ENCODE measurements at places on chromosomes 7 and 10.

- peaks cover under 1% of the 10 kb centered on the region for H3K4me1 ChIP-seq
- no peak for DNase-seq
Measured at GRCh38 chr7:2792856-2793487, 51.1 kb downstream of the GNA12 start.

DNA sequence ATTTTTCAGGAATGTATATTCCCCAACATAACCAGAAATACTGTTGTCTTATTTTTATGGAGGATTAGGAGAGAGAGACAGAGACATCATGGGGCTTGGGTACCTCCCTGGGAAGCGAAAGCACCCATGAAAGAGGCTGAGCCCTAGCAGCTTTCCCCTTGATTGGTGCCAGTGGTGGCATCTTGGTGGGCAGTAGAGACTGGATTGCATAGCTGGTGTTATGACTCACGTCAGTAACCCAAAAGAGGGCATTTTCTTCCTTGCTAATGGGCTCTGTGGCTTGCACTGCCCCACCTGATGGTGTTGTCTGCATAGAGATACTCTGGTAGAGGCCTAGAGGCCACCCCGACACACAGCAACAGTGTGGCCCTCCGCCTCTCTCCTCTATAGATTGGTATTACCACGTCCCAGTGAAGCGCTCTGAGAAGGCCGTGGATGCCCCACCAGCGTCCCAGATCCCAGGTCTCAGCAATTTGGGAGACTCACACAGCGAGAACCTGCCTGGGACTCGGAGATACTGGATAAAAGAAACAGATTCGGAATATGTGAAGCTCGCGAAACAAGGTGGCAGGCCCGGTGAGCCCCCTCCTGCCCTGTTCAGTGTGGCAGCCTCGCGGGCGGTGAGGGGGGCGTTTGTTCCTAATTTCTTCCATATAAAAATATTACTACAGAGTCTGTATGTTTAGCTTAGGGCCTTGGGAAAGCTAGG, 5.8 kb downstream of the C7orf57 start:
- H3K4me3 ChIP-seq = no peak overlapping the region
- H3K4me1 ChIP-seq = peaks cover 36% of the 10 kb centered on the region
- H3K27ac ChIP-seq = peak overlapping the region; percentile 84

DNA sequence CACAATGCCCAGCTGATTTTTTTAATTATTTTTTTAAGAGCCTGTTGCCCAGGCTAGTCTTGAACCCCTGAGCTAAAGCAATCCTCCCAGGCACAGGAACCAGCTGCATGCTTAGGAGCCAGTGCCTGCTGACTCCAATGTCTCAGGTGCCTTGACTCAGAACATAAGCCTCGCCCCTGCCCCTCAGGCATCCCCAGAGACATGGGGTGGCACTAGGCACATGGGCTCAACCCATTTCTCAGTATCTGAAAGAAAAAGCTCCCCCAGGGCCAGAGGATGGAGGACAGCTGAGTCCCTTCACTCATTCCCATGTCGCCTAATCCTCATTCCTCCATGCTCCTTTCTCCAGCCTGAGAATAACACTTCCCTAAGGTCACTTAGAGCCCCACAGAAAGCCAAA, 39.1 kb downstream of the KCNH2 start:
- DNase-seq = no peak
- H3K36me3 ChIP-seq = no peaks in the 10 kb centered on the region
- H3K4me1 ChIP-seq = peaks cover 34% of the 10 kb centered on the region
- no peak overlapping the region for H3K4me3 ChIP-seq

DNA sequence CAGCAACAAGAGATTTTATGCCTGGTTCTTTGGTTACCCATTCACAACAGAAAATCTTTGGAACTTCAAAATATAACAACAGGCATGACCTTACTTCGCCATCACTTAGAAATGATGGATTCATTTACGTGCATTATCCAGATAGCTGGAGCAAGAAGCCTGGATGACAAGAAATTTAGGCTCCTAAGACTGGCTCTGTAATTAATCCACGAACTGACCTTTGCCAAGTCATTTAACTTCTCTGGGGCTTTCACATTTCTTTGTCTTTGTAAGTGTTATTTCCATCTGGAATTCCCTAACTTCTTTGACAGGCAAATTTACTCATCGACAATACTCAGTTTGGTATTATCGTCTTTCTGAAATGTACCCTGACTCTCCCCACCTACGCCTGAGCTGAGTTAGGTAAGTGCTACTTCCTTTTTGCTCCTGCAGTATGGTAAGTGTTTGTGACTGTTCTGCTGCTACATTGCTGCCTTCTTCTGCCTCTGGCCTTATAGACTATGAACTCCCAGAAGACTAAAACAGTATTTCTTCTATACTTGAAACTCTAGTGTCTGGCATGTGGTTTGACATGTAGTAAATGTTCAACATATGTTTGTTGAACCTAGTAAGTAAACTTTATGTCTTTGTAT, 5.5 kb upstream of the MDFIC start:
- H3K4me1 ChIP-seq = peaks cover 47% of the 10 kb centered on the region
- peak overlapping the region; percentile 97 for H3K27ac ChIP-seq
- DNase-seq = peak; percentile 30
- H3K36me3 ChIP-seq = peaks cover 11% of the 10 kb centered on the region
- peak overlapping the region; percentile 54 for H3K4me3 ChIP-seq
- H3K27me3 ChIP-seq = no peaks in the 10 kb centered on the region

GRCh38 chr10:34740321-34740720, 74.8 kb downstream of the PARD3 start:
- no peak overlapping the region for H3K4me3 ChIP-seq
- DNase-seq = no peak
- H3K36me3 ChIP-seq = no peaks in the 10 kb centered on the region
- H3K27me3 ChIP-seq = peaks cover 25% of the 10 kb centered on the region
- no peak overlapping the region for H3K27ac ChIP-seq

DNA sequence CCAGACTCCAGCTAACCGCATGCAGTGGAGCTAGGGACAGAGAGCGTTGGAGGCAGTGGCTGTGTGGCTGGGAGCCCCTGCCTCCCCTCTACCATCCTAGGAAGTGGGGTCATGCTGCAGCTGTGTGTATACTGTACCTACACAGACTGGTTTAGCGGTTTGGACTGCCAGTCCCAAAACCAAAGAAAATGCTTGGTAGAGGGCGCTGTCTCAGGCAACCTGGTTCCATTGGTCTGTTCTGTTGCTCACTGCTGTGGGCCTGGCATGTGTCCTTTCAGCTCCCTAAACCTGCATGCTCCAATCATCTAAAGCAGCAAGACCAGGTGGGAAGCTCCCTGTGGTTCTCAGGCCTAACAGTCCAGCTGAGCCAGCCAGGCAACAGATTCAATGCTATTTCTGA, 4.5 kb downstream of the RBP4 start:
- no peak for DNase-seq
- H3K27ac ChIP-seq = no peak overlapping the region
- no peak overlapping the region for H3K4me3 ChIP-seq
- H3K4me1 ChIP-seq = no peaks in the 10 kb centered on the region
- H3K36me3 ChIP-seq = no peaks in the 10 kb centered on the region

- peaks cover 49% of the 10 kb centered on the region for H3K4me1 ChIP-seq
- DNase-seq = peak; percentile 19
- H3K27me3 ChIP-seq = no peaks in the 10 kb centered on the region
- H3K4me3 ChIP-seq = peak overlapping the region; percentile 44
- peaks cover 3% of the 10 kb centered on the region for H3K36me3 ChIP-seq
- H3K27ac ChIP-seq = peak overlapping the region; percentile 73
Measured at GRCh38 chr7:138898255-138898654, 82.9 kb downstream of the KIAA1549 start.

DNA sequence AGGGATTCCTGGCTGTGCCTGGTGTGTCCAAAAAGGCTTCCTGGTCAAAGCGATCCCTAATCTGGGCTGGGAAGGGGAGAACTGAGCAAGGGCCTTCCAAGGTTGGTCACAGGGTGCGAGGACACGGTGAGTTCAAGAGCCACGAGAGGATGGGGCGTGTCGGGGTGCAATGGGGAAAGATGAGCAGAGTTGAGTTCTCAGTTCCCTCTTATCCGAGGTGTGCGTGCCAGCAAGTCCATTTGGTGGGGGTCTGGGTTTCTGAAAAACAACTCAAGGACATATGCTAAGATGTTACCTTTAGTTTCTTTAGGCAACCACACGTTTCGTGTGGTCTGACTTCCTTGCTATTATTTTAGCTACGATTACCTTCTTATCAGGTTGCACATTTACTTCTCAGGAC, 1.3 kb downstream of the ZNF775 start:
- H3K36me3 ChIP-seq = no peaks in the 10 kb centered on the region
- DNase-seq = no peak
- H3K27me3 ChIP-seq = no peaks in the 10 kb centered on the region

DNA sequence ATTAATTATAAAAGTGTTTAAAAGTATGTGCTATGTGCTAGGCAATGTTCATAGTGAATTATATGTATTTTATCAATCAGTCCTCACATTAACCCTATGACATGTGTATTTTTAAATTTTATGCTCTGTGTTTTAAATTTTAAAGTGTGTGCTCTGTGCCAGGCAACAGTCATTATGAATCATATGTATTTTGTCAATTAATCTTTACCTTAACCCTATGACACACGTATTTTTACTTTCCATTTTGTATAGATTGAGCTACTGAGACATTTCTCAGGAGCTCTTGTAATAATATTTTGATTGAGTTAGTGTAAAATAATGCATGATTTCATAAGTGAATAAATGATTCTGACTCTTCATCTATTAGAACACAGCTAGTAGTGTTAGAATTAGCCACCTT, 117.8 kb downstream of the THSD7A start:
- no peaks in the 10 kb centered on the region for H3K27me3 ChIP-seq
- no peak overlapping the region for H3K27ac ChIP-seq
- no peak overlapping the region for H3K4me3 ChIP-seq
- no peaks in the 10 kb centered on the region for H3K4me1 ChIP-seq

DNA sequence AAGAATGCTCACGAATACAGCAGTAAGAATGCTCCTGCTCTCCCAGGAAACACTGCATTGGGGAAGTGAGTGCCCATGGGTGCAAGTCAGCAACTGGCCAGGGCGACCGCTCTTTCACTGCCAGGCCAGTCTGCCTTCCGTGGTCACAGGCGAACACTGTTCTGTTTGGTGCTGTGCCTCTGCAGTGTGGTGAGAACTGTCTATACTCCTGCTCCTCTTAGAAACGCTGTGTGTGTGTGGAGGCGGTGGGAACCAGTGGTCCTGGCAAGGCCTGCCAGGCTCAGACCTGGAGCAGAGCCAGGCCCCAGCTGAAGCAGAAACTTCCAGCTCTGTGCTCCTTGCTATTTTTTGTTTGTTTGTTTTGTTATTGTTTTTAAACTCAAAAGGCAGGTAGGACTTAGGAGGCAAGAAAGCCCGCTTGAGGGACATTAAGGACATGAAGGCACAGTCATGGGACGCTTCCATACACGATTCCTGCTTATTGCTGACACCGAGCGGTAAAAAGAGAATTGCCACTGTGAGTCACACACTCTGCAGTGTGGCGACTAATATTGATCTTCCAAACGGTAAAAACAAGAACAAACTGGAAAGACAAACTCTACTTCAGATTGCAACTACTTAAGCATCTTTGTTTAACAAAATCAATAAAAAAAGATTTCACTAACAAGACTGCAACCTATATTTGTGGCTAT, 430.8 kb downstream of the DNAJB6 start:
- no peak for DNase-seq
- H3K27me3 ChIP-seq = peaks cover 8% of the 10 kb centered on the region
- H3K27ac ChIP-seq = no peak overlapping the region
- no peak overlapping the region for H3K4me3 ChIP-seq
- no peaks in the 10 kb centered on the region for H3K4me1 ChIP-seq
- H3K36me3 ChIP-seq = peaks cover 2% of the 10 kb centered on the region

DNA sequence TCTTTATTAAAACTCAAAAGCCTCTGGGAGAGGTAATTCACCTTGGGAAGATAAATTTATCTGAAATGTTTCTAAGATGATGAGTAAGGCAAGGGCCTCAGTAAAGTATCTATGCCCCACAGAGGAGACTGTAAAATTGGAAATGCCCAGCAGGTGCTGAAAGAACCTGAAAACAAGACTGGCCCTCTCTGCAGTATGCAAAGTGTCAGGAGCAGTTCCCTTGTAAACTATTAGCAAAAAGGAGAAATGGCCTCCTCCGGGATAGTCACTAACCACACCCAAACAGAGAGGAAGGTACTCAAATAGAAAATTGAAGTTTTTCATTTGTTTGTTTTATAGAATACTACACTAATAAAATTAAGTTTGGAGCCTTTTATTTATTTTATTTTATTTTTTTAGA, 81.2 kb downstream of the FZD1 start:
- no peaks in the 10 kb centered on the region for H3K27me3 ChIP-seq
- no peak overlapping the region for H3K27ac ChIP-seq
- no peak overlapping the region for H3K4me3 ChIP-seq
- no peaks in the 10 kb centered on the region for H3K36me3 ChIP-seq
- H3K4me1 ChIP-seq = no peaks in the 10 kb centered on the region
- DNase-seq = no peak

DNA sequence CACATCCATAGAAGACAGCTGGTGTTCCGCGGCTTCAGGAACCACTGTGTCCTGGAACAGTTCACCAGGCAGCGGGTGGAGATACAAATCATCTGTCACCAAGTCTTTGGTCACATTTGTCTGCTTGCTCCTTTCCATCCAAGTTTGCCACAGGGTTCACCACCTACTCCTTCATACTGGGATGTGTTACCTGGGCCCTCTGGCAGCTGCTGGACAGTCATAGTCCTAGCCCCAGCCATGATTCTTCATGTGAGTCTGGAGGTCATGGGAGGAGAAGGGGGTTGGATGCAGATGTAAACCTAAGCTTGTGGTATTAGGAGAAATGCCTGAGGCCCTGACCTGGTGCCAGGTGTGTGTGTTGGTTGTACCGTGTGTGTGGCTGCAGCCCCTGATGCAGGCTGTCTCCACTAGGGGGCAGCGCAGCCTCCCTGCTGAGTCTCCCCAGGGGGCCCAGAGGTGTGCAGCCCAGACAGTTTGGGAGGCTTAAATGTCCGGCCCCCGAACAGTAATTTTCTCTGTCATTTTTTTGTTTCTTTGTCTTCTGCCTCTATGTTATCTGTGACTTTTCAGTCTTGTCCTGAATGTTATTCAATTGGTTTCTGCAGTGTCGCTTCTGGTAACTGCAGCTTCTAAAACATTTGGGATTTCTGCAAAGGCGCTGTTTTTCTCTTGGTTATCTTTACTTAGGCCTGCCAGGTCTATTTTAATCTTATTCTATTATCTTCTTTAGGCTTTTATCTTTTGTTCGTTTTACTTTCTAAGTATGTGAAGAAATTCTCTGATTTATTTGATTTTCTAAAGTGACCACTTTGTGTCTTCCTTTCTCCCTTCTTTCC, 14.8 kb downstream of the NPS start:
- H3K36me3 ChIP-seq = no peaks in the 10 kb centered on the region
- H3K4me1 ChIP-seq = no peaks in the 10 kb centered on the region
- peak; percentile 20 for DNase-seq
- H3K27ac ChIP-seq = no peak overlapping the region
- H3K4me3 ChIP-seq = no peak overlapping the region
